CD8-positive, alpha-beta memory T cell (primary cell): ENCODE measurements at places on chromosomes 3 and 15.

- DNase-seq, result no peak
Measured at GRCh38 chr3:166955201-166955939, 424.7 kb downstream of the ZBBX start.

DNA sequence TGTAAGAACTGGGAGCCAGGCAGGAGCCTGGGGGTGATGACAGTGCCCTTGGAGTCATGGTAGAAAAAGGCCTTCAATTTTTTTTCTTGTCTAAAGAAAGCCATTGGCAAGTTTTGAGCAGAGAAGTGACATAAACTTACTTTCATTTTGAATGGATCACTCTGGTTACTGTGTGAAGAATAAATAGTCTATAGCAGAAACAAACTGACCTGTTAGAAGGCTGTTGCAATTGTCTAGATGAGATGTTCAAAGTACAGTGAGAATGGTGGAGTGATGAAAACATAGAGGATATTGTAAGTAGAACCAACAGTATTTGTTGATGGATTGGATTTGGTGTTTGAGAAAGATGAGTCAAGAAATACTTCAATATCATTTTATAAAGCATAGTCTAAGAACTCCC is 439.9 kb downstream of the TBL1XR1 start:
- no peak for DNase-seq

- no peak for DNase-seq
Measured at GRCh38 chr3:126508564-126508964, 9.0 kb downstream of the UROC1 start.

GRCh38 chr15:60486742-60487141 is 7.8 kb upstream of the ICE2 start:
- no peak for DNase-seq

GRCh38 chr3:17055374-17056276 is 170.9 kb downstream of the PLCL2 start:
- DNase-seq, result no peak

- DNase-seq, result no peak
Measured at GRCh38 chr3:192750201-192750600, 22.9 kb upstream of the FGF12 start.

- no peak for DNase-seq
Measured at GRCh38 chr15:93085692-93086091, 3.3 kb downstream of the RGMA start.

- no peak for DNase-seq
Measured at GRCh38 chr3:13711911-13712650, 163.2 kb downstream of the FBLN2 start.

- DNase-seq, result no peak
Measured at GRCh38 chr3:189690237-189690636, 59.0 kb downstream of the TP63 start.

DNA sequence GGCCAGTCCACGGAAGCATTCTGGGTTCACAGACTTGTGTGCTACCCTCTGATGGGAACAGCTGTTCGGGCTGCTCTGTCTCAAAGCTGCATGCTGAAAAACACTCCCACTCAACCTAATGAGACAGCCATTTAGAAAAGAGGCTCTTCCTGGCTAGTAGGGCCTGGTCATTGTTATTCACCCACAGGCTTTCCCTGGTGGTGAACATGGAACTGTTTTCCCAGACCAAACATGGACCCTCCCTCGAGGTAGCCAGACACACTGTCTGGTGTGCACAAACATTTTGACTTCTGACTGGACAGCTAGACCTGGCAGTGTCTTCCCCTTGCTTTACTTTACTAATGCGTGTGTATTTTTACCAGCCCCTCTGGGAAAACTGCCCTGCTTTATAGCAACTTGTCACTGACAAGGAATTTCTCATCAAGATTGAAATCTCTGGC is 39.0 kb downstream of the MECOM start:
- DNase-seq, result no peak

- DNase-seq, result no peak
Measured at GRCh38 chr15:25541228-25541627, 102.4 kb upstream of the UBE3A start.

DNA sequence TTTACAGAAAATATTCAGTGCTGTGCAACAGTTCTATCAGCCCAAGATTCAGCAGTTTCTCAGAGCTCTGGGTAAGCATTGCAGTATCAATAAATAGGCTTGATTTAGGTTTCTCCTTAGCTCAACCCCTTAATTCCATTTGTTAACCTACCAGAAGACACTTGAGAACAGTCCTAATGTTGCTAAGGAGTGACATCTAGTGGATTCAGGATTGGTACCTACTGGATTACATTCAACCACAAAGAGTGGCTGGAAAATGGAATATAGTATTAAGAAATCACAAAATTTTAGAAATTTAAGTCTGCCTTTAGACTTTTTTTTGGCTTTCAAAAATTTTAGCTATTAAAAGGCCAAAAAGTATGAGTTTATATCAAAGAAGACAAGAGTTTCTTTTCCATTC is 34.7 kb downstream of the POLG start:
- DNase-seq, result no peak
